Small intestine (tissue), 16 donors: ENCODE measurements at places on chromosomes 12 and 14.

- DNase-seq: no peak
Measured at GRCh38 chr14:33792009-33792719, 158.7 kb downstream of the EGLN3 start.

DNA sequence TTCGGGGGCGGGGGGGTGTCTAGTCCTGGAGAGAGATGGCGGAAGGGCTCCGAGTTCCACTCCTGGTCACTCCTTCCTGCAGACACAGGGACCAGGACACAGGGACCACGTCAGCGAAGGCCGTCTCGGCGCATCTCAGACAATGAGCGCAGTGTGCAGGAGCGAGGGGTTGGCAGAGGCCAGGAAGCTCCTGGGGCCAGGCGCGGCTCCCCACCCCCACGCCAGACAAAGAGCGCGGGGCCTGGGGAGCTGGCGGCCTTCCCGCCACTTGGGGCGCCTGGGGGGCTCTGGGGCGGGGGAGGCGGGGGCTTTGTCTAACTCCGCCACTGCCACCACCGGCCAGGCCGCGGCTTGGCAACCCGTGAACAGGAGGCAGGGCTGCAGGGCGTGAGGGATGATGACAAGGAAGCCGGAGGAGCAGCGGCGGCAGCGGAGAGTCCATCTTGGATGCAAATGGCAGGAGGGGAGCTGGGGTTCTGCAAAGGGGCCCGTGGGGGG lies 2.2 kb downstream of the CDK2AP1 start:
- peak; percentile 41 for DNase-seq

- DNase-seq: no peak
Measured at GRCh38 chr12:12467264-12467663, 95.4 kb downstream of the DUSP16 start.

- no peak for DNase-seq
Measured at GRCh38 chr14:50792634-50793068, 38.3 kb downstream of the NIN start.

GRCh38 chr12:55073043-55074022 lies 52.9 kb upstream of the OR9K2 start:
- DNase-seq: peak; percentile 63

- no peak for DNase-seq
Measured at GRCh38 chr14:35395283-35395682, 9.3 kb downstream of the NFKBIA start.

GRCh38 chr12:75656648-75657047 lies 145.2 kb upstream of the KRR1 start:
- no peak for DNase-seq

DNA sequence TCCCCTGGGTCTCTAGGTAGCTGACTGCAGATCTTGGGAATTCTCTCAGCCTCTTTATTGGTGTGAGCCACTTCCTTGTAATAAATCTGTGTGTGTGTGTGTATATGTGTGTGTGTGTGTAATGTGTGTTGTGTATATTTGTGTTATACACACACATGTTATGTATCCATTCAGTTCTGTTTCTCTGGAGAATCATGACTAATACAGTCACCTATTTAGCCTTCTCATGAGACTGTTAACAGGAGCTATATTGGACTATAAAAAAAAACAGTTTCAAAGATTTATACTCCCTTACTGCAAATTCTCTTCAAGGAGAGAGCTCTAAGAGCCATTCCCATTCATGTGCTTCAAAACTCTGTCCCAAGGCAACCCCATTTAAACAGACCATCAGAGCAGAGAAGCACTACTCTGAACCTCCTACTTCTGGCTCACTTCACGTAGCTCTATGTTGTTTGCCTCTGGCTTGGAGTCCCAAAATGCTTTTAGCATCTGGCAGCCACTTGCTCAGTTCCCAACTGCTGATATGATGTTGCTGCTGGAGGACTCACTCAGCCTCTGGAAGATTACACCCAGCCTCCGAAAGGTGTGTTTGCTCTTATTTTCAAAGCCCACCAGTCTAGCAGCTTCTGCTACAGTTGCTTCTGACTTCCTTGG lies 48.7 kb upstream of the KITLG start:
- no peak for DNase-seq

DNA sequence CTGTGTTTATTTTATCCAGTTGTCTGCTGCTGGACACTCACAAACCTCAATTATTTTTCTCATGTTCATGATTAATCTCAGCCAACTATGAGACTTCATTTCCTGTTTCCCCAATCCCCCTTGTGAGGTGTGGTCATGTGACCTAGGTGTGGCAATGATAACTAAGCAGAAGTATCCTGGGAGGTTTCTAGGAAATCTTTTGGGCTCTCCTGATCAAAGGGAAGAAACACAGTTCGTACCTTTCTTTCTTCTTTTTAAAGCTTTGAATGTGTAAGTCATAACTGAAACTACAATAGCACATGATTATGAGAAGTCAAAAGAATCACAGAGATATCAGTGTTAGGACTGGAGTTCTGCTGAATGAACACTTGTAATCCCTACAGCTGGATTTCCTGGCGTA lies 34.4 kb upstream of the MANSC4 start:
- no peak for DNase-seq

GRCh38 chr12:118618695-118619094 lies 242.3 kb downstream of the SUDS3 start:
- DNase-seq: no peak

- no peak for DNase-seq
Measured at GRCh38 chr14:103732868-103733620, 17.4 kb downstream of the ZFYVE21 start.

DNA sequence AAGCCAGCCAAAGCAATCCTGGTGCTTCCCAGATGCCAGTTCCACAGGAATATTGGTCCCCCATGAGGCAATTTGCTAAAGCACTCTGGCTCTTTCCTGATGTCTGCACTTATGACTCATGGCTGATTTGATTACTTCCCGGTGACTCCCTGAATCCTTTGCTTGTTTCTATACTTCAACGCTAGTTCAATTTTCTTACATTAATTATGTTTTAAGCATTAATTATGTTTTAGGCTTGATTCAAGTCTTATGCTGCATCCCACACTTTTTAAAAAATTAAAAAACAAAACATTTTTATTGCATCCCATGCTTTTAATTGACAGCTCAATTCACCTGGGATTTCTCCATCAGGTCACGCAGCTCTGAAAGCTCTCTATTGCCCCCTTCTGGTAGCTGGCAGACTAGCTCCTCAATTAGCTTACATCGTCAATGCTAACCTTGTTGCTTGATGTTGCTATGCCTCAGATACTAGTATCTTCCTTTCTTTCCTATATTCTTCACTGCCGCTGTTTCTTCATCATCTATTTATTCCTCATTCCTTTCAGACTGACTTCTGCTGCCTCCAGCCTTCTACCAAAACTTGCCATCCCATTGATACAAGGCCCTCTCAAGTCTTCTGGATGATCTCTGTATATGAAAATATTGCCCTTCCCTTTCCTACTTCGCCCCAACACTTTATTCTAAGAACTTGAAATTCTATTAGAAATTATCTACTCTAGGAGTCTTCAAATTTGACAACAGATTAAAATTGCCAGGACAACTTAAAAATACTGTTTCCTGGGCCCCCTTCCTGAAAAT lies 32.0 kb downstream of the TSHR start:
- DNase-seq: peak; percentile 75

GRCh38 chr12:110698171-110698902 lies 9.4 kb upstream of the HVCN1 start:
- peak; percentile 77 for DNase-seq

- no peak for DNase-seq
Measured at GRCh38 chr12:793037-793436, 40.7 kb downstream of the WNK1 start.

DNA sequence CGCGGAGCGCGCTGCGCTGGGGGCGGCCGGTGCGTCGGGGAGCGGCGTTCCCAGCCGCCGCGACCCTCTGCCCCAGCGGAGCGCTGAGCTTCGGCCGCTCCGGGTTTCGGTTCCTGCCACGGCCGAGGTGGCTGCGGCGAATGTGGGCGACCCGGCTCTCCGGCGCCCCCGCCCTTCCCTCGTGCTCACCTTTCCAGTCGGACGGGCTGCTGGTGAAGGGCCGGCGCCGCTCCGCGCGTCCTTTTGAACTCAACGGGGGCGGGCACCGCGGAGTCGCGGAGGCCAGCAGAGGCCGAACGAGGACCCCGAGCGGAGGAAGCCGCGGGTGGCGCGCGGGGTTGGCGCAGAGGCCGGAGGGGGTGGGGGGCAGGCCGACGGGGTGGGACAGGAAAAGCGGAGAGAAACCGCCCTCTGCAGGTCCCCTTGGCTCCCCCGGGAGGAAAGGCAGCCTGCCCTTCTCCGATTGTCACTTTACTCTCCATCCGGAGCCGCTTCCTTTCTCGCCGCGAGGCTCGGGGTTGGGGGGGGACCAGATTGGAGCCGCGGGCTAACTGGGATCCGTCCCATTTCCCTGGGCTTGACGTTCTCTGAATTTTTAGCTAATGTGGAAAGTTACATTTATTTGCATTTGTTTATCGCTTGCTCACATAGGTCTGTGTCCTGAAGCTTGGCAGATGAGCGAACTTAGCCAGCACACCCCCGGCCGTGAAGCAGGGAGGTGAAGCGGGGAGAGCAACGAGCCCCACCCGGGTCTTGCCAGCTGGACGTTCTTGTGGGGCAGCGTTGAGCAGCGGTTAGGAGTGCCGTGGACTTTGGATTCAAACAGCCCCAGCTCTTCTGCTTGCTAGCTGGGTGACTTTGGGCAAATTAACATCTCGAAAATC lies at the start of gene SMAGP:
TSS of gene SMAGP (minus strand) at position 349 of the 884 bp plus-strand sequence. CDS start 1,137 bp downstream, outside the sequence.
- DNase-seq: peak; percentile 88

GRCh38 chr14:92897922-92898565 lies 24.9 kb upstream of the CHGA start:
- no peak for DNase-seq

DNA sequence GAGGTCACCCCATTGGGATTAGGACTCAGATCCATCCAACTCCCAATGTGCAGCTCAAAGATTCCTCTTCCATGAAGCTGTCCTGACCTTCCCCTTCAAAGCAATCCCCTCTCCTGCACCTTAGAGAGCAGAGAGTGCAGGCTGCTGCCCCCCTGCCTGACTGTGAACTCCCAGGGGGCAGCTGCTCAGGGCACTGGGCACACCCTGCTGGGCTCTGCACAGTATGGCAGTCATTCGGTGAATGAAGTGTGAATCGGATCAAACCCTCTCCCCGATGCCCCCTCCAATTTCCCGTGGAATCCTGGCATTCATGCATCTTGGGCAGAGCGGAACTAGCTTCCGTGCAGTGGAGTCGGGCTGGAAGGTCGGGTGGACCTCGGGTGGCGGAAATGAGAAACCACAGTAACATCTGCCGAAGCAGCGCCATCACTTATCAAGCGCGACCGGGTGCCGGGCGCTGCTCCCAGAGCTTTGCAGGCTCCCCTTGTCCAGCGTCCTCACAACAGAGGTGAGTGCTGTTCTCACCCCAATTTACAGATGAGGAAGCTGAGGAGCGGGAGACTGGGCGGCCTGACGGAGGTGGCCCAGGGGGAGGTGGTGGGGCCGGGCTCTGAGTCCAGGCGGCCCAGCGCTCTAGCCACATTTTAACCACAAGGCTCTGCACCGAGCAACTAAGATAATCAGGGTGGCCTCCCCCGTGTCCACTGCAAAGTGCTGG lies 14.7 kb downstream of the GALNT9 start:
- no peak for DNase-seq

- DNase-seq: no peak
Measured at GRCh38 chr12:32115404-32116104, 8.9 kb downstream of the BICD1 start.

DNA sequence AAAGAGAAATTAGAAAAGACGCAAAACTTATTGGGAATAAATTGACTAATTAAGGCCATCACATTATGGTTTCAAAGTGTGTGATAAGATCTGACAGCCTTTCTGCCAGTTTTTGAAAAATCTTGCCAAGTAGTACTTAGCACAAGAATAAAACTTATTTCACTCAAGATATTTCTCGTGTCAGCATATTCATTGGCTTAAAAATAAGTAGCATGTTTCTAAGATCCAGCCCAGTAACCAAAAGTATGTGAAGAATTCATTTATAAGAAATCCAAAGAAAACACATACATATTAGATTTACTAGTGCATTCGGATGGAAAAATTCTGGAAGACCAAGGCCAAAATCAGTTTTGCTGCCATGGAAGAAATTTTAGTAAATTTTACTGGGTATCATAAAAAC lies 1135.0 kb downstream of the GALC start:
- DNase-seq: no peak
